Ascending aorta (tissue), 2 donors: ENCODE measurements at places on chromosomes 5 and 9.

DNA sequence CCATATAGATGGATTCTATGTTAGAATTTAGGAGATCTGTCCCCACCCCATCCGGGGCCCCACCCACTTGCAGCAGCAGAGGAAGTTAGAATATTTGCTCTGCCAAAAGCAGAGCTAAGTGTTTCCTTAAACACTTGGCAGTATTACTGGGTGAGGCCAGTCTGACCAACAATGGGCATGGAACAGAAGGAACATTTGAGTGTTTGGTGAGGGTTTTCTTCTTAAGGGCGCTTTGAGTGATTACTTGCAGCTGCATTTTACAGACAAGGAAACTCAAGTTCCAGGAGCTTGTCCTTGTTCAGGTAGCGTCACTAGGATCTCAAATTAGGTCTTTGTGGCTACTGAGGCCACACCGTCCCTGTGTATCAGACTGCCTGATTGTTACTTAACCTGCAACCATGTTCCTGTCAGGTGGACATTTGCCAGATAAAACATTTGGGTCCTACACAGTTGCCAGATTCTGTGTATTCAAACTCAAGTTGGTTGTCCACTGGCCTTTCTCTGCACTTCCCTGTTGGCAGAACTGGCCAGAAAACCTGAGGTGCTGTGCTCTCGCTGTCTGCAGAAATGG, 59.3 kb downstream of the SLC46A2 start:
- no peaks in the 10 kb centered on the region for H3K27me3 ChIP-seq
- peak overlapping the region; percentile 26 for H3K27ac ChIP-seq
- DNase-seq, result no peak
- H3K4me1 ChIP-seq, result no peaks in the 10 kb centered on the region
- H3K36me3 ChIP-seq, result no peaks in the 10 kb centered on the region

DNA sequence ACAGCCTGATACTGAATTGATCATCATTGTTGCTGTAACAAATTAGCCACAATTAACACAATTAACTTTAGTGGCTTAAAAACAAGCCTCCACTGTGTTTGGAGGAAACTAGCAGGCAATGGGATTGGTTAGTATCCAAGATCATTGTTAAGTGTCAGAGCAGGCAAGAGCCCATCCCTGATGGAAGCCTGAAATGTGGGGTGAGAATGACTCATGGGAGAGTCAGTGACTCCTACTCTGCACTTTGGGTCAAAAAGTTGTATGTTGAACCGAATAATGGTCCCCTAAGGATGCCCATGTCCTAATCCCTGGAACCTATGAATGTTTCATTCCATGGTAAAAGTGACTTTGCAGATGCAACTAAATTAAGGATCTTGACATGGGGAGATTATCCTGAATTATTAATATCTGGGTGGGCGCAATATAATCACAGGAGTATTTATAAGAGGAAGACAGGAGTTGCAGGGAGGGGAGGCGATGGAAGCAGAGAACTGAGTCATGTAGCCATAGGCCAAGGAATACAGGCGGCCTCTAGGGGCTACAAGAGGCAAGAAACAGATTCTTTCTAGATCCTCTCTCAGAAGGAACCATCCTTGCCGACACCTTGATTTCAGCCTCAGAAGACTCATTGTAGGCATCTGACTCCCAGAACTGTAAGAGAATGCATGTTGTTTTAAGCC, 28.8 kb downstream of the ALG2 start:
- H3K36me3 ChIP-seq, result no peaks in the 10 kb centered on the region
- H3K4me3 ChIP-seq, result no peak overlapping the region
- H3K4me1 ChIP-seq, result no peaks in the 10 kb centered on the region
- no peak for DNase-seq
- no peak overlapping the region for H3K27ac ChIP-seq
- no peaks in the 10 kb centered on the region for H3K27me3 ChIP-seq

DNA sequence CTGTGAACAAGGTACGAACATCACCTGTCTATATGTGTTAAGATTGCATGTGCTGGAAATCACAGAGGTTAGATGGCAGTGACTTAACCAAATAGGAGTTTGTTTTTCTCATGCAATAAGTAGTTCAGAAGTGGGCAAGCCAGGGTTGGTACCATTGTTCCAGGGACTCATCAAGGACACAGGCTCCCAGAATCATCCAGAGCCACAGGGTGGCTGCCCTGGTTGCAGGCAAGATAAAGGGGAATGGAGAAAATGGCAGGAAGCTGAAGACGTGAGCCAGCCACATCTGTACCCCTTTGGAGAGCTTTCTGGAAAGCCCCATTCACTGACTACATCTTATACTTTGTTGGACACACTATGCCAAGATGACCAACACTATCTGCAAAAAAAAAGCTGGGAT, 126.0 kb upstream of the IL12B start:
- no peak overlapping the region for H3K4me3 ChIP-seq
- no peak for DNase-seq
- no peaks in the 10 kb centered on the region for H3K36me3 ChIP-seq
- H3K4me1 ChIP-seq, result no peaks in the 10 kb centered on the region
- no peaks in the 10 kb centered on the region for H3K27me3 ChIP-seq

DNA sequence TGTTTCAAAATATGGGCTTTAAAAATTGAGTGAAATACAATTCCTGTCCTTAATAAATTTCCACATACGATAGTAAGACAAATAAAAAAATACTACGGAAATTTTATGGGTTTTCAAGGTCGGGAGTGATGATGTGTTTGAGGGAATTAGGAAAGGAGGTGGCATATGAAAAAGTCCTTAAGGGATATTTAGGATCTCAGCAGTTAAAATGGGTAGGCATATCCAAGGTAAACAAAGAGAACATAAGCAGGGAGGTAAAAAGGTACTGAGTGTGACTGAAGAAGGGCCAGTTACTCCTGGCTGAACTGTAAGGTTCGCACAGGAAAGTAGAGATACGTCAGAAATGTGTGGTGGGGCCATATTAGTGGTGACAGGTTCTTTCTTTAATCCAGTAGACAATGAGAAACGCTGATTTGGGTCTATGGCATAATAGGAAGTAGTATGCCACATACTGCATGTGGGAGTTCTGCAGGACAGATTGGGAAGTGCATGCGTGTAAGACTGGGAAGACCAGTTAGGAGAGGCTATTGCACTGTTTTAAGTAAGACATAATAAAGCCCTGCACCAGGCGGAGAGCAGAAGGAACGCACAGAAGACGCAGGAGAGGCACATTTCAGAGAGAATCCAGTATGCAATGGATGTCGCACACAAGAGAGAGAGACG, 937 bp upstream of the HMGCR start:
- peak overlapping the region; percentile 68 for H3K27ac ChIP-seq
- peak; percentile 65 for DNase-seq
- no peaks in the 10 kb centered on the region for H3K27me3 ChIP-seq
- H3K36me3 ChIP-seq, result no peaks in the 10 kb centered on the region

- DNase-seq, result no peak
- H3K36me3 ChIP-seq, result no peaks in the 10 kb centered on the region
- no peaks in the 10 kb centered on the region for H3K27me3 ChIP-seq
- H3K27ac ChIP-seq, result peak overlapping the region; percentile 78
- H3K4me3 ChIP-seq, result peak overlapping the region; percentile 87
- H3K4me1 ChIP-seq, result peaks cover 24% of the 10 kb centered on the region
Observed at GRCh38 chr9:121599872-121600585, 51.4 kb upstream of the DAB2IP start.

DNA sequence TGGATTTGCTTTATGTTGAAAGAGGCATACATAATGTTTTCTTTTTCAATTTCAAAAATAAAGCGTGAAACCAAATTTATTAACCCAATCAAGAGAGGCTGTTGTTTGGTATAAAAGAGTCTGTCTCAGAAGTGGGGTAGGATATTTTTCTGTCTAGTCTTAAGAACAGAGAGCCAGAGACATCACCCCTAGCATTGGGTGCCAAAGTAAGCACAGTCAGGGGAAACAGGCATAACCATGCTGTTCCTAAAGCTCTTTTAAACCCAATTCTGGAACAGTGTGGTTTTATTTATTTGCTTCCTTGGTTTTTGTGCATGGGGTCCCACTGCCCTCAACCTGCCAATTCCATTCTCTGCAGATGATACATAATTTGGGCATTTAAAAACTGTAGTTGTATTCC, 88.2 kb downstream of the UBE2R2 start:
- H3K4me1 ChIP-seq, result peaks cover 12% of the 10 kb centered on the region
- no peak overlapping the region for H3K27ac ChIP-seq
- no peaks in the 10 kb centered on the region for H3K27me3 ChIP-seq
- no peak overlapping the region for H3K4me3 ChIP-seq

GRCh38 chr5:67047160-67047559, 149.4 kb downstream of the CD180 start:
- H3K36me3 ChIP-seq, result no peaks in the 10 kb centered on the region
- H3K27ac ChIP-seq, result no peak overlapping the region
- peaks cover 6% of the 10 kb centered on the region for H3K4me1 ChIP-seq
- H3K27me3 ChIP-seq, result no peaks in the 10 kb centered on the region

GRCh38 chr5:158942217-158942616, 157.5 kb downstream of the EBF1 start:
- H3K27me3 ChIP-seq, result no peaks in the 10 kb centered on the region
- no peak for DNase-seq
- no peak overlapping the region for H3K27ac ChIP-seq
- H3K36me3 ChIP-seq, result no peaks in the 10 kb centered on the region

- DNase-seq, result no peak
- no peaks in the 10 kb centered on the region for H3K4me1 ChIP-seq
- peaks cover 35% of the 10 kb centered on the region for H3K36me3 ChIP-seq
- no peak overlapping the region for H3K27ac ChIP-seq
Observed at GRCh38 chr9:15469406-15469805, 41.4 kb downstream of the PSIP1 start.

GRCh38 chr5:67383451-67383850, 186.9 kb upstream of the CD180 start:
- no peaks in the 10 kb centered on the region for H3K27me3 ChIP-seq
- H3K4me1 ChIP-seq, result no peaks in the 10 kb centered on the region
- no peak for DNase-seq

GRCh38 chr9:107358986-107359385, 75.9 kb downstream of the RAD23B start:
- no peak overlapping the region for H3K4me3 ChIP-seq
- no peak overlapping the region for H3K27ac ChIP-seq
- H3K27me3 ChIP-seq, result no peaks in the 10 kb centered on the region
- H3K4me1 ChIP-seq, result no peaks in the 10 kb centered on the region

DNA sequence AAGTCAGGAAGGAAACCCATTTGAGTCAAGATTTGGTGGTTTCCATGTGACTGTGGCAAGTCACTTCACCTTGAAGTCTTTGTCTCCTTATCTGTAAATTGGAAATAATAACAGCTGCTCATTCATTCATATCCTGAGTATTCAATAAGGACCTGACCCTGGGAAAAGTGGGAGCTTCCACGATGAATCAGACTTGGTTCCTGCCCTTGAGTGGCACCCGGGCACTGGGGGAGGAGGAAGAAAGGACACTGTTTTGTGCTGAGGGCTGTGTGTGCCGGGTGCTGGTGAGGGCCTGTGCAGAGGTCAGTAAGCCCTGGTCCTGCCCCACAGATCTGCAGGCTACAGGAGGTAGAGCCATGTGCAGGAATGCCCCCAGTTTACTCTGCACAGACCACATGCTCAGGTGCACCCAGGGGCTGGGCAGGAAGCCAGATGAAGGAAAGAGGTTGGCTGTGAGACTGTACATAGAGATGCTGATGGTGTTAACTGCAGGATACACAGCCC, 6.8 kb downstream of the NDST1 start:
- peak overlapping the region; percentile 78 for H3K27ac ChIP-seq
- H3K27me3 ChIP-seq, result no peaks in the 10 kb centered on the region
- H3K4me3 ChIP-seq, result no peak overlapping the region
- H3K4me1 ChIP-seq, result peaks cover 71% of the 10 kb centered on the region

DNA sequence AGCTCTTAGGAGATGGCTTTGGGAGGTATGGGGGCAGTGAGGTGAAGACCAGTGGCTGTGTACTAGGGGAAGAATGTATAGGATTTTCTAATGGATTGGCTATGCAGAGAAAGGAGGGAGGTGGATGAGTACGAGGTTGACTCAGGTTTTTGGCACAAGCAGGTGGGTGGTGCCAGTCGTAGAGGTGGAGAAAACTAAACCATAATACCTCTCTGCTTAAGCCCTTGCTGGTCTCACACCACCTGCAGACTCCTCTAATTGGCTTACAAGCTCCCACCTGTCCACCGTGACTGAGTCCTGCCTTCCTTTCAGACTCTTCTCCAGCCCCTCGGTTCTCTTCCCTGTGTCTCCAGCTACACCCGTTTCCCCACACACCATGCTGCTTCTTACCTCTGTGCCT, 521.7 kb upstream of the CLINT1 start:
- no peak overlapping the region for H3K27ac ChIP-seq
- no peaks in the 10 kb centered on the region for H3K36me3 ChIP-seq
- H3K4me3 ChIP-seq, result no peak overlapping the region
- DNase-seq, result no peak
- H3K4me1 ChIP-seq, result peaks cover 12% of the 10 kb centered on the region
